Vagina (tissue), 2 donors: ENCODE measurements at places on chromosomes 4 and X.

DNA sequence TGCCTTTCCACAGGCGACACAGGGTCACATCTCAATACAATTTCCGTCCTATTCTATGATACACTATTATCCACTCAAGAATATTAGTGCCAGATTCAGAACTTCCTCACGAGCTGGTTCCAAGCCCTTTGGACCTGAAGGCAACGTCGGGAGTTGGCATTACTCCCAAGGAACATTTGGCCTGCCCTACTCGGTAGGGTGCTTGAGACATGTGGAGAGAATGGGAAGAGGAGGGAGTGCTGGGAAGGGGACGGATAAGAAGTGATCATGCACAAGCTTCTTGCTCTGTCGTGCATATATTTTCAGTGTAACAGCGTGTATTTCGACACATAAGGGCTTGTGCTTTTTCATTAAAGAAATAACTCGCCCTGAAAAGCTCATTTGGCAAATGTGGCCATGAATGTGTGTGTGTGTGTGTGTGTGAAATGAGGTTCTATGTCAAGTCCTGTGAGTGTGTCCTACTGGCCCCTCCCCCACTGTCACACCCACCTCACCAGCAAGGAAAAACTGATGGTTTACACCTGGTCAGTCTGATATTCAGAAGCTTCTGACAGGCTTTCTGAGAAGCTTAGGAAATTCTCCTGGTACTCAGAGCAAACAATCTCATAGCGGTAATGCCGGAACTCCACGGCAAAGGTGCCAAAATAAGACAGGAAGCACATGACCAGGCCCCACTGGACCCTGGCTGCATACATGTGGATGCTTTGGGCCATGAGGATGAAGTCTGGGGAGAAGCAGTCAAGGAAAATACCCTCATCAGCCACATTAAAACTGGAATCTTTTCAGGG is 54.8 kb downstream of the ENOPH1 start:
- no peak for DNase-seq

GRCh38 chrX:107559506-107559905 is 68.8 kb upstream of the PRPS1 start:
- no peak for DNase-seq

- DNase-seq = no peak
Measured at GRCh38 chr4:81030061-81030980, at the start of gene BMP3. TSS of gene BMP3 (plus strand) at chr4:81030708. CDS start at chr4:81031285, 577 bp downstream.

DNA sequence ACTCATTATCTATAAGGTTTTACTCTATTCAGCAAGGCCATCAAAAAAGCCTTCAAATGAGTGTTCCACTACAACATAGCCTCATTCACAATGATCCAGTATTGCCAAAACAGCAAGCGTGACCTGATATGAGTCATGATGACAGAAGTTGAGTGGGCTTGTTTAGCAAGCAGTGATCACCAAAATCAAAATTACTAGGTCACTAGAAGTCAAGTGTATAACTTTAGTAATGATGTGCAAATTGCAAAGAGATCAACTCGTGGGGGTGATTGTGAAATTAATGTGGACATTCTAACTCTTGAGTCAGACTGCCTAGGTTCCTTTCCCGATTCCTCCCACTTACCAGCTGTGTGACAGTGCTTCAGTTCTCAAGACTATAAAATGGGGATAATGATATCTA is 124.5 kb downstream of the CHM start:
- DNase-seq = no peak

GRCh38 chrX:15522464-15522863 is 21.9 kb downstream of the BMX start:
- no peak for DNase-seq

GRCh38 chr4:53349091-53349491 is 16.8 kb downstream of the SCFD2 start:
- DNase-seq = no peak

- DNase-seq = no peak
Measured at GRCh38 chr4:20778896-20779295, 78.6 kb downstream of the PACRGL start.

GRCh38 chr4:137378393-137378792 is 153.9 kb downstream of the PCDH18 start:
- DNase-seq = no peak

DNA sequence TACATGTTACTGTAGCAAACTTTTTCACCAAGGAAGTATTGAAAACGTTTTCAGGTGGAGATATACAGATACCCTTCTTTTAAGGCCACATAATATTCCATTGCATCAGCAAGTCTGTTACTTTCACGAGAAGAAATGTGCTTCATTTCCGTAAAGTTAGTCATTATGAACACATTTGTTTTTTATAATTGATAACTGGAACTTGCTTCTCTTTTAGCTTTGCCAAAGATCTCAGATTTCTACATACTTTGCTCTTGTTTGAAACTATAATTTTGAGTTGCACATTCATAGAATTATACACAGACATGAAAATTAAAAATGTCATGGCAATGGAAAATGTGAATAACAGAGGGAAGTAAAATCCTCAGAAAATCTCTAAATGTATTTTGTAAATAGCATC is 128.7 kb upstream of the GIMD1 start:
- no peak for DNase-seq

DNA sequence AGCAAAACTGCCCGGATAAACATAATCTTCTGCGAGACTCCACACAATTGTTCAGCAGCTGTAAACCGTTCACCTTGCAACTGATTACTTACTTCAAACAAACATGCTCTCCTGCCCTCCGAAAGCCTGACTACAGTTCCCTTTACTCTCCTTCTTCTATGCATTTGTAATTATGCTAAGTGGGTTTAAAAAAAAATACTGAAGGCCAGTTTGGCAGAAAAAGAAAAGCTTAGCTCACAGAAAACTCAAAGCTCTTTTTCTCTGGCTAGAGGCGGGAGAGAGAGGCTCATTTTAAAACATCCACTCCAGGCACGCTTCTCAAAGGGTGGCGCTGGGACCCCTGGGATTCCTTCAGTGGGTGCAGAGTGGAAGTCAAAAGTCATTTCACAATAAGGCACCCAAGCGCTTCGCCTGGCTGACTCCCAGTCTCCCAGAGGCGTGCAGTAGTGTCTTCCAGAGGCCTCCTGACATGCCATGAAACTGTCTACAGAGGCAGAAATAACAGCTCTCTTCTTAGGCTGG is 1.9 kb downstream of the DHRSX start:
- no peak for DNase-seq

DNA sequence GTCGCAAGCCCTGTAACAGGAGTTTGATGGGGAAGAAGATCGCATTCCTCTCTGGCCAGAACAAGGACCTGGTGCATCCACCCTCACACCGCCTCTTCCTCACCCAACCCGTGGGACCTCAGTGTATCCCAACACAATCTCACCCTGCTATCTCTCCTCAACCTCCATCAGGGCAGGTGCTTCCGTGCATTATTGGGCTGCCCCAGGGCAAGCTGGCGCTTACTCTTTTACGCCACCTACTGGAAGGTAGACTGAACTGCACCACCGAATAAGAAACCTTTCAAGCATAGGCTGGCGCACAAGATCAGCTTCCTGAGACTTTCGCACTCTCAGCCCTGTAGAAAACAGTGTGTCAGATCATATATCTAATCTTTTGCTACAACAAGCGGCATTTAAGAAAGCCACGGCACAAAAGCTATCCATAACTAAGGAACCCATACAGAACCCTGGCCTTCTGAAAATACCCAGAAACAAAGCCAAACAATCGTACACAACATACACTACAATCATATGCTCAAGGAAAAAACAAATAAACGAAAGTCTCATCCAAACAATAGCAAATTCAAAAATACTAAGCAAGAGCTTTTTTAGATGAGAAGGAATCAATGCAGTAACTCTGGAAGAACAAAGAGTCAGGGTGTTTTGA is 209.3 kb downstream of the UGT8 start:
- DNase-seq = no peak

GRCh38 chr4:26020881-26021280 is 106.9 kb downstream of the SMIM20 start:
- DNase-seq = no peak

DNA sequence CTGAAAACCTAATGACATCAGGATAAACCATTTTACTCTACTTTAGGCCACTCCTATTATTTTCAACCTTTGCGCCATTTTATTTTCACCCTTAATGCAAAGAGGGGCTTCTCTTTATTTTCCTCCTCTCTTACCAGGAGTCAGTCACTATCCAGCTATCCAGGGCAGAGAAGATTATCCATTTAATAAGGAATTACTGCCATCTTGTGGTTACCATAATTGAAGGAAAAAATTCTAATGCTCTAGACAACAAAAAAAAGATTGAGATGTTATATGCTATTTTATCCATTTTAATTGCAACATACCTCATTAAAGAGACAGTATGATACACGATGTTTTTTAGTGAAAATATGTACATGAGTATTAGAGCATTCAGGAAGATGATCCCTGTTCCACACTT is 514.5 kb upstream of the FAM241A start:
- DNase-seq = no peak

GRCh38 chr4:178693816-178694215 is 1251.6 kb upstream of the AGA start:
- DNase-seq = no peak

- no peak for DNase-seq
Measured at GRCh38 chr4:106766519-106766918, 269.6 kb downstream of the DKK2 start.

- no peak for DNase-seq
Measured at GRCh38 chr4:151725087-151725486, 35.7 kb downstream of the GATB start.

DNA sequence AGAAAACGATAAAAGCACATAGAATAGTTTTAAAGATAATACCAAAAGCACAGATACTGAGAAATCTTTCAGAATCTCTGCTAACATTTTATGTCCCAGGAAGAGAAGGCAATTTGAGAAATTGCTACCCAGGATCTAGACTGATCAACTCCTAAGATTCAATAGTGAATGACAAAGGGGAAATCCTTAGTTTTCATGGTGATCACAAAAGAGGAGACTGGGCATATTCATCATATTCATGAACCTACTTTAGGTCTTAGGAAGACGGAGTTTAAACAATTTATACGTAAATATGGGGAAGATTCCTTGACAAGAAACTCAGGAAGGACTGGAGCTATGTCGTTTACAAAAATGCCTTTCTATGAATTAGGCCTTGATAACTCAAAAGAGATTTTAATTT is 87.3 kb downstream of the SHISA3 start:
- DNase-seq = no peak

- no peak for DNase-seq
Measured at GRCh38 chr4:41524425-41524824, 13.5 kb upstream of the LIMCH1 start.

DNA sequence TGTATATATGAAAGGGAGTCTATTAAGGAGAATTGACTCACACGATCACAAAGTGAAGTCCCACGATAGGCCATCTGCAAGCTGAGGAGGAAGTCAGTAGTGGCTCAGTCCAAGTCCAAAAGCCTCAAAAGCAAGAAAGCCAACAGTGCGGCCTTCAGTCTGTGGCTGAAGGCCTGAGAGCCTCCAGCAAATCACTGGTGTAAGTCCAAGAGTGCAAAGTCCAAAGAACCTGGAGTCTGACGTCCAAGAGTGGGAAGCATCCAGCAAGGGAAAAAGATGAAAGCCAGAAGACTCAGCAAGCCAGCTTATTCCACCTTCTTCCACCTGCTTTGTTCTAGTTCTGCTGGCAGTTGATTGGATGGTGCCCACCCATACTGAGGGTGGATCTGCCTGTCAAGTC is 104.1 kb downstream of the IL1RAPL2 start:
- no peak for DNase-seq

DNA sequence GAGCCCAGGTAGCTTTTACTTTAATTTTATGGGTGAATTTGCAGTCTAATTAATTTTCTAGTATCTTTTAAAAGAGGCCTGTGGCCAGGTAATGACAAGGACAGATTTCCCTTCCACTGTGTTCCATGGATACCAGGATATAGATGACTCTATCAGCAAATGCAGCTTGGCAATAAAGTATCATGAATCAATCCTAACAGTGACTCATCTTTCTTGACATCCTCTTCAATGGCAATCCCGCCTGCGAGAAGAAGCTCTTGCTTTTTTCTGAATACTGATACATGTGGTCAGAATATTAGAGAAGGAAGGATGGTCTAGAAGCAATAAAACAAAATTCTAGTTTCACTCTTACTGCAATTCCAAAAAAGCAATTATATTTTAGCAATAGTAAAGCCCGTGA is 267.8 kb downstream of the DTHD1 start:
- DNase-seq = no peak

- no peak for DNase-seq
Measured at GRCh38 chr4:91764085-91764484, 539.7 kb upstream of the GRID2 start.

DNA sequence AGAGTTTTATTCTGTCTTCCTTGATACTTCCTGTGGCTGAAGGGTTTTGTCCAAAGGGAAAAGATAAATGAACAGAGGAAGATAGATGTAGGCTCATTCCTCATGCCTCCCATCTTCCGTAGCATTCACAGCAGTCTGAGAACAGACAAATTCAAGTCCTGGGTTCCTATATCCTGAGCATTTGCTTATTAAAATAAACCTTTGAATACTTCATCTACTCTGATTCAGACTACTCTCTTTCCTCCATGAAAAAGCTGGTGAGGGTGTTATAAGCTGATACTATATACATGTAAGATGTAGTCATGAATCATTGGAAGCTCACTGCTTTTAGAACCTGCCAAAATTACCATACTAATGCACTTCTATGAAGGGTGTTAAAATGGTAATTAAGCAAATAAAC is 61.2 kb downstream of the GAB1 start:
- no peak for DNase-seq

- no peak for DNase-seq
Measured at GRCh38 chr4:107094976-107095375, 58.9 kb upstream of the DKK2 start.

DNA sequence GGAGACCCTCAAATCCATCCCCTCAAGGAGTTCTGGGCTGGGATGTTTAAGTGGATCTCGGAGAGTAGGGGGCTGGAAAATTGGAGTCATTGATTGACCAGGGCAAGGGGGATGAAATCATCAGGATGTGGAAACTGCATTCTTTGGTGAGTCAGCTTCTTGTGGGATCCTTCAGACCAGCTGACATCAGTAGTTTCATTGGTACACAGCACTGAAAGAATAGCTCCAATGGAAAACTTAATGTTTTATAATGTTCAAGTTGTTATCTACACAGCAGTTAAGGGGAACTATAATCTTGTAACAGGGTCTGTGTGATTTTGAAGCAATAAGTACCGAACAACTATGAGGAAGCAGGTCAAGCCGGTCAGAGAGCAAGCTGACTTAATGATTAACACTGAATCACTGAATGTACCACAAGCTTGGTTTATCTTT is 506.1 kb downstream of the RPA4 start:
- DNase-seq = no peak

DNA sequence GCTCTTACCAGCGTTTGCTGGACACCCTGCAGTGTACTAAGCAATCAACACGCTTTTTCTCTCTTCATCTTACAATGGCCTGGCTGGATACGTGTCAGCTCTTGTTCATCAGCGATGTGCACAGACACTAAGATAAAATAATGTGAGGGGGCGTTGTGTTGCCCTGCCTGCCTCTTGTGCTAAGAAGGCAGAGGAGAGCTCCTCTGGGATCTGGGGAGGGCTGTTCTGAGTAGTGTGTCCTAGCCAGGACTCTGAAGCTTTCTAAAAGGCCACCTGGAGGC is 49.7 kb downstream of the NELFA start:
- DNase-seq = no peak

GRCh38 chr4:163665101-163665500 is 170.6 kb downstream of the TMA16 start:
- no peak for DNase-seq

- DNase-seq = no peak
Measured at GRCh38 chr4:110867251-110867960, 244.5 kb upstream of the PITX2 start.

GRCh38 chrX:40644176-40644575 is 3.2 kb downstream of the CXorf38 start:
- DNase-seq = no peak
